H9 (cell line): ENCODE measurements at places on chromosomes 2 and 18.

DNA sequence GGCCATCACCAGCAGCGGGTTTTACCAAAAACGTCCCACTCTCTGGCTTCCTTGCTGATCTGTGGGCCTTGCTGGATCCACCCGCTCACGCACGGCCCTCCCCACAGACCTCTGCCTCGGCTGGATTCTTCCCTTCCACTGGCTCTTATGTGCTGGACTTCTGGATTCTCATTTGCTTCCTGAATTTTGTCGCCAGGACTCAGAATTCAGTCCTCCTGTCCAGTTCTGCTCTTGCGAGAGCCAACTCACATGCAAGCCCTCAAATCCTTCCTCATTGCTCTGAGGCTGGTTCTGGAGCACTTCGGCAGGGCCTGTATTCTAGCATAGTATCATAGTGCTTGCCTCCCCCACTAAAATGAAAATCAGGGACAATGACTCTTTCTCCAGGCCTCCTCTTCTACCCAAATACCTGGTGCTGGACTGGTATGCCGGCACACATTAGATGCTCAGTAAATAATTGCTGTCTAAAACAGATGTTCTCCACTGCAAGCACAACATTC is 115.5 kb downstream of the ATL2 start:
- no peak for DNase-seq

GRCh38 chr2:109126501-109126860 is 2.5 kb upstream of the SH3RF3 start:
- DNase-seq: no peak

GRCh38 chr2:14673351-14673875 is 40.9 kb downstream of the LRATD1 start:
- no peak for DNase-seq

DNA sequence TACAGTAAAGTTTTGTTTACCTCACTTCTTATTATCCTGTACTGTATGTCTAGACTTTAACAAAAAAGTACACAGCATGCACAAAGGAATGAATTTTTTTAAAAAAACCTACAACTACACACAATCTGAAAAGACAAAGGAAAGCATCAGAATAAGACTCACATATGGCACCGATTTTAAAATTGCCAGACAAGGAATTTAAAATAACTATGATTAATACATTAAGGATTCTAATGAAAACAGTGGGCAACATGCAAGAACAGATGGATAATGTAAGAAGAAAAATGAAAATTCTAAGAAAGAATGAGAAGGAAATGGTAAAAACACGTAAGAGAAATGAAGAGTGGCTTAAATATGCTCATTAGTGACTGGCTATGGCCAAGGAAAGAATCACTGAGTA is 638.2 kb downstream of the FBXO15 start:
- no peak for DNase-seq

GRCh38 chr2:181352158-181352557 is 105.0 kb upstream of the ITGA4 start:
- no peak for DNase-seq

DNA sequence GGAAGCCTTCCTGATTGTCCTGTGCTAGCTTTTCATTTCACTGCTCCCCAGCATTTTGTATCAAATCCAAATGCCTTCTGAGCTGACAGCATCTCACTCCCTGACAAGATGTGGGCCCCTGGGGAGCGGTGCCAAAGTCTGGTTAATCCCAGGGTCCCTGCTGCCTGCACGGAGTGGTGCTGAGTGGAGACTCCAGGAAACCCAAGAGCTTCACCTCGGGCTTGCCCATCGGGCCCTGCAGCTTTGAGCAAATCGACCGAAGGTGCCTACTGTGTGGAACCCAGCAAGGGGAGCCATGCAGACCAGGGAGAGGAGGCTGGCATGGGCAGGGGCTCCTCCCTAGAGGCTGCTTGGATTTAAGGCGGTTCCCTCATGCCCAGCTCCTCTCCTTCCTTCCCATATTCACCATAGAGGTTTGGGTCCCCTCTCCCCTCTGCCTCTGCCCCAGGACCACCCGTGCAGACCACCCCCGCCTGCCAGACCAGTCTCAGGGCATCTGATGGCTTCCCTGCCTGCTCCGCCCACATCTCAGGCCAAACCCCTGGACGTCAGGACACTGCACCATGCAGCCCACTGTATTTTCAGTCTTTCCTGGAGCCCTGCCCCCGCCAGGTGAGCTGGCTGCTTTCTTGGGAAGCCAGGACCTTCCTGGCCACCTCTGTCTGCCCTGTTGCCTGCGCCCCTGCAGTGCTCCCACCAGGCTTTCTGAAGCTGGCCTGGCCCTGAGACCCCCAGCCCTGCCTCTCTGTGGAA is 37.8 kb downstream of the RRM2 start:
- no peak for DNase-seq

DNA sequence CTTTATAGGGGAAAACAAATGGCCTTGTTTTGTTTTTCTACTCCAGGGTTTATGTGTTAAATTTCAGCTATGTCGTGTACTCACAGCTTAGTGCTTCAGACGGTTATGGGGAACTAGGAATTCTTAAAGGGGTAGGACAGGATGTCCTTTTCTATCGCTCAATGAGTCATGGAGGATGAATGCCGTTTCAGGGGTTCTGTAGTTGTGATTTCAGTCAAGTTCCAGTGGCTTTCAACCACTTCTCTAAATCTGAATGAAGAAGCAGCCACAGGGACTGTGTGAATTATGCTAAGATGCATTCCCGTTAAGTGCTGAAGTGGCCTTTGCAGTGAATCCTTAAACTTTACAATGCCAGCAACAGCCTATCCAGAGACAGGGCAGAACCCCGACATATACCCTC is 1231.7 kb upstream of the ZEB2 start:
- DNase-seq: no peak

- no peak for DNase-seq
Measured at GRCh38 chr18:59376351-59376935, 17.4 kb upstream of the LMAN1 start.

GRCh38 chr2:60882971-60883753 is 1.8 kb downstream of the REL start:
- no peak for DNase-seq

DNA sequence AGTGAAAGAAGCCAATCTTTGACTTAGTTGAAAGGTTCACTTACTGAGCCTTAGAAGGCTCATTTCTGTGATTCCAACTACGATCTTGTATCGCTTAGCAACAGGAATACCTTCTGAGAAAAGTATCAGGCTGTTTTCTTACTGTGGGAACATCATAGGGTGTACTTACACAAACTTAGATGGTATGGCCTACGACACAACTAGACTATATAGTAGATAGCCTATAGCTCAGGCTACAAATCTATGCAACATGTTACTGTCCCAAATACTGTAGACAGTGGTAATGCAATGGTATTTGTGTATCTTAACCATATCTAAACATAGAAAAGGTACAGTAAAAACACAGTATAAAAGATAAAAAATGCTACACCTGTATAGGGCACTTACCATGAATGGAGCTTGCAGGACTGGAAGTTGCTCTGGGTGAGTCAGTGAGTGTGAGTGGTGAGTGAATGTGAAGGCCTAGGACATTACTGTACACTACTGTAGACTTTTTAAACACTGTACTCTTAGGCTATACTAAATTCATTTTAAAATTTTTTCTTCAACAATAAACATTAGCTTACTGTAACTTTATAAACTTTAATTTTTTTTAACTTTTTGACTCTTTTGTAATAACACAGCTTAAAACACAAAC is 148.8 kb upstream of the STON1 start:
- DNase-seq: no peak

DNA sequence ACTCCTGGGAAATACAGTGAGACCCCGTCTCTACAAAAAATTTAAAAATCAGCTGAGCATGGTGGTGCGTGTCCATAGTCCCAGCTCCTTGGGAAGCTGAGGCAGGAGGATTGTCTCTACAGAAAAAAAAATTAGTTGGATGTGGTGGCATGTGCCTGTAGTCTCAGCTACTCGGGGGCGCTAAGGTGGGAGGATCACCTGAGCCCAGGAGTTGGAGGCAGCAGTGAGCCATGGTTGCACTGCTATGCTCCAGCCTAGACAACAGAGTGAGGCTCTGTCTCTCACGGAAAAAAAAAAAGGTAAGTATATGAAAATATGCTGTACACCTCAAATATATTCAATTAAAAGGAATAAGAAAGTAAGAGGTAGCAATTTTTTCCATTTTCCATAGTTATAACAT is 92.5 kb upstream of the TGIF1 start:
- DNase-seq: no peak

- no peak for DNase-seq
Measured at GRCh38 chr2:166074430-166074829, 53.4 kb downstream of the SCN1A start.

GRCh38 chr2:203732092-203732952 is 25.9 kb downstream of the CD28 start:
- DNase-seq: no peak

GRCh38 chr2:233711312-233712008 is 1.2 kb upstream of the UGT1A5 start:
- DNase-seq: peak; percentile 84

DNA sequence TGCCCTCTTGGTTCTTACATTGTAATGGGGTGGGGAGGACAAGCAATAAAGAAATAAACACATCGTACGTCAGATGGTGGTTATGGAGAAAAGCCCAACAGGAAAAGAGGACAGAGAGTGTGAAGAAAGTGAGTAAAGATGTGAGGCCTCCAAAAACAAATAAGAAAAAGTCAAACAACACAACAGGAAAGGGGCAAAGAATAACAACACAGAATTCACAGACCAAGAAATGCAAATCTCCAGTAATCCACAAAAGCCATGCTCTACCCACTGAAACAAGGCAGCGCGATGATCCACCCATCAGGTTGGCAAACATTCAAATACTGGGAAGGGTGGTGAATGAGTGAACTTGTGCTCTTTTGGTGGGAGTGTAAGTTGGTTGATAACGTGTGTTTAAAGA is 16.7 kb upstream of the DUSP2 start:
- no peak for DNase-seq

GRCh38 chr18:40949114-40949950 is 1005.7 kb upstream of the PIK3C3 start:
- no peak for DNase-seq

DNA sequence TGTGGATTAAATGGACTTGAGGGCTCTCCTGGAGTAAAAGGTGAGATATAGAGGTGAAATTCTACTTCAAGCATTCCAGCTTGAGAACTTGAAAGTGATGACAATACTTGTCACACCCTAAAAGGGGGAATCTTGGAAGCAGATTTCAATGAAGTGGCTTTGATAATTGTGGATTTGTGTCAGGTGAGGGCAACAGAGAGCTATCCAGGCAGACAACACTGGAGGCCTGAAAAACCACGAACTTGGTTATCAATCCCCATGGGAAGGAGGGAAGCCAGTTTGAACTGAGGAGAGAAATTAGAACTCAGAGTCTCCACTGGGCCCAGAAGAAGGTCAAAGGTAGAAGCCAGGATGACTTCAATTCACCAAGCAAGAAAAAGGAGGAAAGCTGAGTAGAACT is 263.9 kb downstream of the FIGN start:
- no peak for DNase-seq

DNA sequence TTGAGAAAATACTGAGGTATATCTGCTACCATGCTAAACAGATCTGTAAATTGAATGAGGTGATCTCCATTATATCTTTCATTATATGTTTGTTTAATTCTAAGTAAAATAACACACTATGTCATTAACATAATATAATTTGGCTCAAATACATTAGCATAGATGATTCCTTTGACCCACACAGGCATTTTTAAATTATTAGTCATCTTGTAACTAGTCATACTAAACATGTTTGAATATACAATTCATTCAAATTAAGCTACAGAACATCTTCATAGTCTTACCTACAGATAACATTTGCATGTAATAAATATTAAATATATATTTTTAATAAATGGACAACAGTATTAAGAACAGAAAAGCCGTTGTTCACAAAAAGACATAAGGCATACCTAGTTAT is 52.7 kb upstream of the KYNU start:
- DNase-seq: no peak

- no peak for DNase-seq
Measured at GRCh38 chr2:182132605-182133004, 147.0 kb downstream of the PPP1R1C start.

DNA sequence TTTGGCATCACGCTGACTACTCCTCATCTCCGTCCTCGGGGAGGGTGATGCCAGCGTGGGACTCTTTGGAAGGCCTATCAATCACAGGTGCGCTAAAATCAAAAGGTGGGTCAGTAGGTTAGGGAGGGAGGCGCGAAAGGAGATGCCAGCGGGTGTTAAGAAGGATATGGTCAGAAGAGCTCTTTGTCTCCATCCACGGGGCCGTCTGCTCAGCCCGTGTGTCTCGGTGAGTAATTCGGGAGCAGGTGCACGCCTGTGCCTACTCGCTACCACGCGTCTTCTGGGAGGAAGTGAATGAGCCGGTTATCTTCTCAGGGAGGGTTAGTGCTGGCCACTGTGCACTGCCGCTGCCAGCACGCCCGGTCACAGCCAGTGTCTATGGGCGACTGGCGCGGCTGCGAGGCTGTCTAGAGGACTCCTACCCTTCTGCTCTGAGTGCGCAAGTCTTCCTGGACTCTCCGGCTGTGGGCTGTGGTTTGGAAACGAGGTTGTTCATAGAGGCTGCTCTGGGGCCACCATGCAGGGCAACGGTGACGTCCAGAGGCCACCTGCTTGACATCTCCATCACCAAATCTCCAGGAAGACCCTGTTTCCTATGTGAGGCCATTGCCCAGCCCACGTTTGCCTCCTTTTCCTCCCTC is 153.4 kb downstream of the MBP start:
- DNase-seq: no peak

- no peak for DNase-seq
Measured at GRCh38 chr2:1990724-1991123, 246.4 kb upstream of the PXDN start.
